NCI-H524 treated with DMSO at 0.1 percent for 48 hours (cell line): ENCODE measurements at places on chromosomes 11 and 22.

DNA sequence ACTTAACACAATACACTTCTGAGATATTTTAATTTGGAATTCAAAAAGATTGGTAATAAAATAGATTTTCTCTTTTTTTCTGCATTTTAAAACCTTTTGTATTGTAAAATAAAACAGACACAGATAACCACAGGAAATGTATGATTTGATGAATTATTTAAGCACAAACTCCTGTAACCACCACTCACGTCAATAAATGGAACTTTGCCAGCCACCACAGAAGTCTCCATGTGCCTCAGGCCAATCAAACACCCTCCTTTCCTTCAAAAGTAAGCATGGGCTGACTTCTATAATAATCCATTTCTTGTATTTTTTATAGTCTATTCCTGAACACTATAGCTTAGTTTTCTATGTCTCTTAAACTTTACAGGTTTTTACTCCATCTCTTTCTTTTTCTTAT lies 721.7 kb downstream of the DLG2 start:
- DNase-seq, result no peak

GRCh38 chr22:24474221-24474620 lies 20.9 kb upstream of the UPB1 start:
- no peak for DNase-seq

DNA sequence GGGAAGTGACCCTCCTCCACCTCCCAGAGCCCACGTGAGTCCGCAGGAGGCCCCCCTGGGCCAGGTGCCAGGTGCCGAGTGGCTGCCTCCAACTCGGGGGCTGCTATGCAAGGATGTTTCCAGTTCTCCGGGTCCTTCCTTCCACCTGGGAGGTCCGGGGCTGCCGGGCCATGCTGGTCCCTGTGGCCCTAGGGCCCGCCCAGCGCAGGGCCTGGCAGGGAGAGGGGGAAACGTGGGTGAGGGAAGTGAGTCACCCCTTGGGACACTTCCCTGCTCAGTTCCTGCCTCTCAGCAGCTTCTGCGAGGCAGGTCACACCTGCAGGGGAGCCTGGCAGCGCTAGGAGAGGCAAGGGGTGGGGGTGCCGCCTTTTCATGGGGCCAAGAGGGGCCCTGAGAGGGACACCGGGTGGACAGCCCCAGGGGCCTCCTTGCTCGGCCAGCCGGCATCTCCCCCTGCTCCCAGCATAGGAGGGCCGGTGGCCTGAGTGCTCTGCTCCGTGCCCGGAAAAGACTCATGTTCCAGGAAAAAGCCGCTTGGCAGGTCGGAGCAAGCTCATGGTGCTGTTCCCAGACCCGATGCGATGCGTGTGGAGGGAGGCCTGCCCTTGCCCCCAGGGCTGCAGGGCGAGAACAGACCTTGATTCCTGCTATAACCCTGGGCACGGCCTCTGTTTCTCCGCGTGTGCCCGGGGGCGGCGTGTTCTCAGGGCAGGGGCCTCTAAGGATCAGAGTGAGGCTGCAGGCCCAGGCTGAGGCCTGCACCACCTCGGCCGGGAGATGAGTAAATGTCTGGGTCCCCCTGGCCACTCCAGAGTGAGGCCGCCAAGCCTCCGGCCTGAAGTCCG lies 30.3 kb upstream of the WNT7B start:
- DNase-seq, result no peak

DNA sequence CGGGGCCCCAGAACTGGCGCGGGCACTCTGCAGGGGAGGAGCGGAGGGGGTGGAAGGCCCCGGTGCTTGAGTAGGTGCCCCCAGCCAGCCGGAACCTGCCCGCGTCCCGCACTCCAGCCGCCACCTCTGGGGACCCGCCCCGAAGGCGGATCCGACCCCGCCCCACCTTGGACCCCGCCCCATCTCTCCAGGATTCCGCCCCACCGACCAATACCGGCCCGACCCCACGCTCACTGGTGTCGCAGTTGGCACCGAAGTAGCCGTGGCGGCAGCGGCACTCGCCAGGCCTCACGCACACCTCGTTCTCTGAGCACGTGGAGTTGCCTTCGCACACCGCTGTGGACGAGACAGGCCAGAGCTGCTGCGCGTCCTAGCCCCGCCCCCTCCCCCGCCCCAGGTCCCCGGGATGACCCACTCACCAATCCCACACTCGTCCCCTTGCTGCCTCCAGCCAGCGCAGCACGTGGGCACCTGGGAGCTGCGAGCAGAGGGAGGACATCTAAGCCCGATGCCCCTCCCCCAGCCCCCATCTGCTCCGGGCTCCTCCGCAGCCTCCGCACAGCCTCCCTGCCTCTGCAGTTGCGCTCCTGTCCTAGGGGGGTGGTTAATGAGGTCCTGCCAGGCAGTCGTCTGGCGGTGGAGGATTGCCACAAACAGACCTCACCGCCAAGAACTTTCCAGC lies 6.0 kb downstream of the SCARF2 start:
- no peak for DNase-seq

DNA sequence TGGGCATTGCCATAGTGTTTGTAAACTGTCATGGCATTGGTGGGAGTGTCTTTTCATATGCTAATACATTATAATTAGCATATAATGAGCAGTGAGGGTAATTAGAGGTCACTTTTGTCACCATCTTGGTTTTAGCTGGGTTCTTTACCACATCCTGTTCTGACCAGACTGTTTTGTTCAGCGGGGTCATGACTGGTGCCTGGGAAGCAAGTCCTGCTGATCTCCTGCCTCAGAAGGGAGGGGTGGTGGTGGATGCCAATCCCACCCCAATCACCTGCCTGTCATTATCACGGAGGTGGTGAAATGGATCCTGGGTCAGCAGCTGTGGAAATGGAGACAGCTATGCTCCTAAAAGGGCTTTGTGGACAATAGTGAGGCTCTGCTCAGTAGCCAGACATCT lies 31.2 kb downstream of the IL18 start:
- DNase-seq, result no peak

DNA sequence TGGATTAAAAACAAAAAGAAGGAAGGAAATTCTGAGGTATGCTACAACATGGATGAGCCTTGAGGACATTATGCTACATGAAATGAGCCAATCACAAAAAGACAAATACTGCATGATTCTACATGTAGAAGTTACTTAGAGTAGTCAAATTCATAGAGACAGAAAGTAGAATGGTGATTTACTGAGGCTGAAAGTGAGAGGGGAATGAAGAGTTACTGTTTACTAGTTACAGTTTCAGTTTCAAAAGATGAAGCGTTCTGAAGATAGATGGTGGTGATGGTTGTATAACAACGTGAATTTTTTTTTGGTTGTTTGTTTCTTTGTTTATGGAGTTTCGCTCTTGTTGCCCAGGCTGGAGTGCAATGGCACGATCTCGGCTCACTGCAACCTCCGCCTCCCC lies 9.5 kb downstream of the OR5P2 start:
- no peak for DNase-seq
